ENCODE measurements at places on chromosomes 3 and 15. TPM values are rescaled to one million over a fixed set of nuclear protein-coding genes. Genes with fewer than 3 reads are reported as not detected.

DNA sequence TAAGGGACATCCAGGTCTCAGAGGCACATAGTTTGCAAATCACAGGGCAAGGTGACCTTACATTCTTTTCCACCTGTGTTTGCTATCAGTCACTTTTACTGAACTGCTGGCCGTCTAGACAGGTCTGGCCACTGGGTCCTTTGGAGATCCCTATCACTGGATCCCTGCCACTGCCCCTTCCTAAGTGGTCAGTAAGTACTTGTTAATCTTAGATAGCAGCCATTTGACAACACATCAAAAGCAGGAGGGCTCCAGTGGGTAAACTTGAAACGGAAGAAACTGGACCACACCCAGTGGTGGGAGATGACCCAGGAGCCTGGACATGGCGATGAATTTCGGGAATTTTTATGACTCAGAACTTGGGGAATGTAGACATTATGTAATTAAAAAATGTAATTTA, 28.9 kb upstream of the RASGRP1 start:
- DNase-seq, result no peak

DNA sequence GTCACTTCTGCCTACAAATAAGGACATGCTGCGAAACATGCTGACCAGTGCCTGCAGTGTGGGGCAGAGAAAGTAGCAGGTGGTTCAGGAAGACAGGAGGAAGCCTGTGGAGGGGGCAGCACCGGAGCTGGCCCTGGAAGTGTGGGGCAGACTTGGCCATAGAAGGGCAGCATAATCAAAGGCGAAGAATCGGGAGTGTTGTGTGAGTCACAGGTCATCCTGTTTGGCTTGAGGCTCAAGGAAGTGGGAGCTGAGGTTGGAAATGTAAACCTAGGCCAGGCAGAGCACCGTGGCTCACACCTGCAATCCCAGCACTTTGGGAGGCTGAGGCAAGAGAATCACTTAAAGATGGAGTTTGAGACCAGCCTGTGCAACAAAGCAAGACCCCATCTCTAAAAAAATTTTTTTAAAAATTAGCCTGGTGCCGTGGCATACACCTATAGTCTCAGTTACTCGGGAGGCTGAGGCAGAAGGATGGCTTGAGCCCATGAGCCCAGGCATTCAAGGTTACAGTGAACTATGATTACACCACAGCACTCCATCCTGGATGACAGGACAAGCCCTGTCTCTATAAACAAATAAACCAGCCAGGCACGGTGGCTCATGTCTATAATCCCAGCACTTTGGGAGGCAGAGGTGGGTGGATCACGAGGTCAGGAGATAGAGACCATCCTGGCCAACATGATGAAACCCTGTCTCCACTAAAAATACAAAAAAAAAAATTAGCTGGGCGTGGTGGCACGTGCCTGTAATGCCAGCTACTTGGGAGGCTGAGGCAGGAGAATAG, 54.0 kb downstream of the FAM43A start:
- DNase-seq, result no peak

- DNase-seq, result no peak
Observed at GRCh38 chr15:61383421-61383820, 154.3 kb upstream of the RORA start.

DNA sequence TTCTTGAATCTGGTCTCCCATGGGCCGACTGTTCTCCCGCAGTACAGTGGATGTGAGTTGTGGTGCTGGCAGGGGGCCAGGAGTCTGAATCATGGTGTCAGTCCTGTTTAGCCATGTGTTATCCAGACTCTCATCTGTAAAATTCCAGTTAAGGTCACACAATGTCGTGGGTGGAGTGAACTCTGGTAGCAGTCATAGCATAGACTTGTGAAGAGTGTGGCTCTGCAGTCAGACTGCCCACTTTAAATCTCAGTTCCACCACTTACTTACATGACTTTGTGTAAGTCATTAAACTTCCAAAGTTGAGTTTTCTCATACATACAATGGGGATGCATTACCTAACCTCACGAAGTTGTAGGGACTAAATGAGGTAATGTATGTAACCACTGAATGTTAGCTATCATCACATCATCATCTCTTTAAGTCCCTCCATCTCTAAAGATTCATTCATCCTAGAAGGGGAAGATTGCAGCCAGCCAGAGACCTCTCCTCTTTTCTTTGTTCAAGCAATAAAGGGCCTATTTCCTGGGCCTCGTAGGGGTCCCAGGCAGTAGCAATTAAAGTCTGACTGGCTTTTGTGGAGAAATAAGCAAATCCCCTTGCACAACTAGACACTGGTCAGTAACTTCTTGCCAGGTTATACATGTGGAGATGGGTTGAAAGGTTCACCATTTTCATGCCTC, 93.9 kb downstream of the PCCB start:
- peak; percentile 27 for DNase-seq

Gene ARPP21
- total RNA-seq, result not detected

- DNase-seq, result no peak
Observed at GRCh38 chr3:151394611-151395010, 10.1 kb upstream of the P2RY12 start.

Gene PRSS50
- total RNA-seq, result 0.24 TPM

Gene OSTN
- total RNA-seq, result not detected

Gene GHRL
- total RNA-seq, result 0.17 TPM

DNA sequence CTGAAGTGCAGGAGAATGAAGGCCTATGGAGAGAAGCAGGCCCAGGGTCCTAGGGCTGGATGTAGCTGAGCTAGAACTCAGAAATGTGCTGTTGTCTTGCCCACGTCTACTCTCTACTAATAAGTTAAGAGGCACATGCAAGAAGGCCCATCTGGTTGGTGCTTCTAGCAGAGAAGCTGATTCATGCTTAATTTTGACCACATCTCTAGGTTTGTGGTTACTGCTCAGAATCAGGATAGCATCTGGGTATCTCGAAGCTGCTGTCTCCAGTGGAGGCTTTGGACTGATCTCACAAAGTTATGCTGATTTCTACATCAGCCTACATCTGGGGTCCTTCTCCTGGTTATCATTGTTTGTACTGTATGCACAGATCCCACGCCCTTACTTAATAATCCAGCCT, 87.3 kb downstream of the CACNA1D start:
- DNase-seq, result no peak

DNA sequence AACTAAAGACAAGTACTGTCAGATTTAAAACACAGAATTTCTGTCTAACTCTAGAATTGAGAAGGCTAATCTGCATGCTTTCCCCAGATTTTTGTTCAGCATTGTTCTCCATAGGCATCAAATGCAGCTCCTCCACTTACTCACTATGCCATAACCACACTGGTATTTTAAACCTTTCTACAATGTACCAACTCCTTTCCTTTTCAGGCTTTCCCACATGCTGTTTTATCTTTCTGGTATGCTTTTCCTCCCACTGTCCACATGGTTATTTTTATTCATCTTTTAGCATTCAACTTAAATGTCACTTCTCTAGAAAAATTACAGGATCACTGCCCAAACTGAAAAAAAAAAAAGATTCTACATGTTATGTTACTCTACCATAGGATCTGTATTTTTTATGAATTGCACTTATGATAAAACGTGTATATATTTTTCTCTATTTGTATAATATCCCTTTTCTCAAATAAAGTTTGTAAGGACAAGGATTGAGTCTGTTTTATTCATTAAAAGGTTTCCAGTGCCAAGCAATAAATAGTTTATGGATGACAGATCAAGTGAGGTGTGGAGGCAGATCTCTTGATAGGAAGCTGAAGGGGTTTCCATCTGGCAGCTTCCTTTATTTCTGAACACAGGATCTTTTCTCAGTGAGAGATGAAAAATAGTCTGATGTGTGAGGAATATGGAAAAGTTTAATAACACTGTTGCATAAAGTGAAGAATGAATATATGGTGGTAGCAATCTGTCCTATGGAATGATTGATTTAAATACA, 1064.5 kb downstream of the ZPLD1 start:
- DNase-seq, result no peak

Gene GOLGA6A
- not detected for total RNA-seq

Gene PDCD7
- 18.8 TPM for total RNA-seq

- DNase-seq, result no peak
Observed at GRCh38 chr3:126054870-126055269, 29.1 kb downstream of the SLC41A3 start.

GRCh38 chr3:125151442-125151817, 61.1 kb downstream of the SLC12A8 start:
- no peak for DNase-seq

Gene HYAL1
- total RNA-seq, result 41.3 TPM

GRCh38 chr15:44910981-44911625, 45.4 kb upstream of the TERB2 start:
- DNase-seq, result no peak

DNA sequence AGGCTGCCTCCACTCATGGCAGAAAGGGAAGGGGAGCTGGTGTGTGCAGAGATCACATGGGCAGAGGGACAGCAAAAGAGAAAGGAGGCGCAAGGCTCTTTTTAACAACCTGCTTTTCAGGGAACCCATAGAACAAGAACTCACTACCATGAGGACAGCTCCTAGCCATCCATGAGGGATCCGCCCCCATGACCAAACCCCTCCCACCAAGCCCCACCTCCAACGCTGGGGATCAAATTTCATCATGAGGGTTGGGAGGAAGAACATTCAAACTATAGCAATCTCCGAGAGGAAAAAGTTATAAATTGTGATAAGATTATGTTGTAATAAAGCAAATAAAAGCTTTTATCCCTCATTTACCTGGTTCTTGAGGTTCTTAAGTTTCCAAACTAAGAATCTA, 84.7 kb upstream of the LMCD1 start:
- no peak for DNase-seq

Gene TLR9
- not detected for total RNA-seq

Gene P4HTM
- 41.8 TPM for total RNA-seq

DNA sequence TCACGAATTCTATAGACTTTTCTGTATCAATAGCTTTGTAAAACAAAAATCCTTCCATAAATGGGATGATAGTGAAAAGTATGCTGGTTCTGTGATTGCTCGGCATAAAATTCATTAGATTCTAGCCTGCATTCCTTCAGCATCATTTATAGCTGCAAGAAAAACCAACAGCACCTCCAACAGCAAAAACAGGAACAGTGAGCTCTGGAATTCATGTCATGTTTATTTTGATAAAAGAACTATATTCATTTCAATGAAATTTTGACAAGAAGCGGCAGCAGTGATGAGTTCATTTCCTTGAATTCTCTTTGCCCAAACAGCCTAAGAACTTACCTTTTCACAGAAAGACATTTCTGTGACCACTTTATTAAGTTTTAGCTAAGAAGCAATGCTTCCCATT, 515.2 kb upstream of the CCDC54 start:
- peak; percentile 28 for DNase-seq
